ENCODE measurements at places on chromosomes 4 and X.

DNA sequence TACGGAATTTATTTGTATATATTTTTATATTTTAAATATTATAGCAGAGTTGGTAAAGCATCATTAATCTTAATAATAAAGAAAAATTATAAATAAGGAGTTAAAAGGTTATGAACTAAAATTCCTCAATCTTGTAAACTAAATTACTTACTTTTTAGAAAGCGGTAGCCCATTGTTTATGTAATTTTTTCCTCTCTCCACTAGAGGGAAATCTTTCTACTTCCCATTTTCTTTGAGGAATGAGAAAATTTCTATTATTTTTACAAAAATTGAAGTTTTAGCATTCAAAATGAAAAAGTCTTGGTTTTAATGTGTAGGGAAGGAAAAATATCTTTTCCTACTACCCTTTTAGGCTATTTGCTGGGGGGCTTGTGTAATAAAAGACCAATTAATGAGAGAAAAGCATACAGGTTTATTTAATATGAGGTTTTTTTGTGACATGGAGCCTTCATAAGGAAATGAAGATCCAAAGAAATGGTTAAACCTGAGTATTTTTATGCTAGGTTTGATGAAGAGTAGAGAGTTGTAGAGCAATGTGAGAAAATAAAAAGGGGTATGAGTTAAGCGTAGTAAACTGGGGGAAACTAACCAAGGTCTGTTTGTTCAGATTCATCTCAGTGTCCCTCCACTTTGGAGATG is 68.7 kb upstream of the ADAD1 start:
- DNase-seq: no peak

DNA sequence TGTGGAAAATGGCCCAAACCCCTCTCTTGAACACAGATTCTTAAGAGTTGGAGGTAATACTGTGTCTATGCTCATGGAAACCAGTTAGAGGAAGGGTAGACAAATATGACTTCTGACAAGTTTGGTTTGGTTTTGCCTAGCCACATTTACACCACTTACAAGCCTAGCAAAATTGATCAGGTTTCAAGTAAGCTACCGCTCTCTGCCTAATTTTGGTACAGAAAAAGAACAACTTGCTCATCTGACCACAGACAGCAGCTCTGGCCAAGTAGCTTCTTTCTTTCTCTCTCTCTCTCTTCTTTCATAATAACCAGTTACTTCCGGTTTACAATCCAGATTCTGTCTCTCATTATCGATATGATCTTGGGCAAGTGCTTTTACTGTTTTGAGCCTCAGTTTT is 260.0 kb downstream of the GLUD2 start:
- DNase-seq: no peak

GRCh38 chr4:173537613-173538147 is 7.7 kb upstream of the HAND2 start:
- DNase-seq: no peak

DNA sequence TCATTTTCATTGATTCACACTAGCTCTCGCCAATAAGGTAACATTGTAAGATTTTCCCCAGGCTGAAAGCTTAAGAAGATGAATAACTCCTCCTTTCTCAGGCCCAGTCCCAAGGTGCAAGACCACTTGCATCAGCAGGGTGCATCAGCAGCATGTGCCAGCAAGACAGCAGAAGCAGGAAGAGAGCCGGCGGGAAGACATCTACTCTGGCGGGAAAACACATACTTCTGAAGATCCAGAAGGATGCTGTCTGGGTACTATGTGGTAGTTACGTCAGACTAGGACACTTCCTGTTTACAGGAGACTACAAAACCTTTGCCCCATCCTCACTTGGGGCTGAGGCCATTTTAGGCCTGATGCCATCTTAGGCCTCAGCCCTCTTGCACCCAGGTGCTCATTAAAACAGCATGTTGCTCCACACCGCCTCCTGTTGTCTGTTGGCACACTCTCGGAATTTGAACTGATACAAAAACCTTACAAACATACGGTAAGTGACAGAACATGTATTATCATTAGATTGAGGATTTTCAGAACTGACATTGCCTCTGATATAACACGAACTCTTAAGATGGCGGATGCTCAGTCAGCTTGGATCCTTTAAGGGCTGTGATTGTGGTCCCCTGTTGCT is 886.5 kb upstream of the EPHA5 start:
- no peak for DNase-seq

GRCh38 chr4:34281826-34282225 is 1962.5 kb downstream of the ARAP2 start:
- DNase-seq: no peak

GRCh38 chr4:121794505-121795188 is 6.5 kb upstream of the EXOSC9 start:
- DNase-seq: no peak

DNA sequence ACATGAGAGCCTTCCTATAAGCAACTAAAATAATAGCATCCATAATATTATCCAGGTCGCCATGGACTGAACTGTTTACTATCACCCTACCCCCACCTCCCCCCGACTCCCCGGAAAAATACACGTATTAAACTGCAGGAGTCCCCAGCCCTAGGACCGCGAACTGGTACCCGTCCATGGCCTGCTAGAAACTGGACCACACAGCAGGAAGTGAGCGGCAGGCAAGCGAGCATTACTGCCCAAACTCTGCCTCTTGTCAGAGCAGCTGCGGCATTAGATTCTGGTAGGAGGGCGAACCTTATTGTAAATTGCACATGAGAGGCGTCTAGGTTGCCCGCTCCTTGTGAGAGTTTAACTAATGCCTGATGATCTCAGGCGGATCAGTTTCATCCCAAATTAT is 405.8 kb upstream of the ADGRL3 start:
- no peak for DNase-seq

DNA sequence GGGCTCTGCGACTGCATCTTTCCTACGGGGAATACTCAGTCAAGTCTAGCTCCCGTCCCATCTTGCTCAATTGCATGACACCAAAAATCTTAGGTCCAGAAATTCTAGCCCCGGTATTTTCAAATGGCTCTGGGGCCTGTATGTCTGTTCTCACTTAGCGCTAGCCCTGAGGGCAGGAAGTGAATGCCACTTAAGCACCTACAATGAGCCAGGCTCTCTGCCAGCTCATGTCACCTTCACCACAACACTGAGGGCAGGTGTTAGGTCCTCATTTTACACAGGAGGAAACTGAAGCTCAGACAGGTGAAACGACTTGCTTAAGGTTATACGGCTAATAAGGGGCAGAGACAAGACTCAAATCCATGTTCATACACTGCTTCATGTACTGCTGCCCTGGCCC is 282.8 kb downstream of the PPP1R2C start:
- DNase-seq: no peak

DNA sequence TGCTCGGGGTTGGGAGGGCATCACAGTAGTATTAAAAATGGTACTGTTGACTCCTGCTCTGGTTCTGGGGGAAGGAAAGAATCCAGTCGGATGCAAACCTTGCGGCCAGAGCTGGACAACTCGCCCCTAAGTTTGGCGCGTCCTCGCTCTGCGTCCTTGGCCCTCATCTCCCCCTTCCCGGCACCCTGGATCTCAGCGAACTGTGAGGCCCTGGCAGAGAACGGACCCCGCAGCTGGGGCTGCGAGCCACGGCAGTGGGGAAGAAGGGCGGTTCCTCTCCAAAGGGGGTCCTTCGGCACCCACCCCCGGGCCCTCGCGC is 14.0 kb downstream of the ARHGEF6 start:
- DNase-seq: no peak

DNA sequence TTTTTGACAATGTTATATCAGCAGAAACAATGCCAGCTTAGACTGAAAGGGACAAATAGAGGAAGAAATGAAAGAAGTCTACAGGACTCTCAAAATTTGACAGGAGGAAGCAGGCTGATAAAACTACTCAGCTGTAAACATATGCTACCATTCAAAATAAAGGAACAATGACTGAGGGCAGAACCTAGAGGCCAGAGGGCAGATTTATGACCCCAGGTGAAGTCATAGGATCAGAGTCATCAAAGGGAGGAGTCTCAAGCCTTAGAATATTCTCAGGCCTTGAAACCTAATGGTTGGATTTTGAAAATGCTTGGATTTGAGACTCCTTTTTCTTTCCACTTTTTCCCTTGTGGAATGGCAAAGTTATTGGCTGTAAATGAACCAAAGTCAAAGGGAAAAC is 17.0 kb upstream of the SYTL5 start:
- DNase-seq: no peak

DNA sequence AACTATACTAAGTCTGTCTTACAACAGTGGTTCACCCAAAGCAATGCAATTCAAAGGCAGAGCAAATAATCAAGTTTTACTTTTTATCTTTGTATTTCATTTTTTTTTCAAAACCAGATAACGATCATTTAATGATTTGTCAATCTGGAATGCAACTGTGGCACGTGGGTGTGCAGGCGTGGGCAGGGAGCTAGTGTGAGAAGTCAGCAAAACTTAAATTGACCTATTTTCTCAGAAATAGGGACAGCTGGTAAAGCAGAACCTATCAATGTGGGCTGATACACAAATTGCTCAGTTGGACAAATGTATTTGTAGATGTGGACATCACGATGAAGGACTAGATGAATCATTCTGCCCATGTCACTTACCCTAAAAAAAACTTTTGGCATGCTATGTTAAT is 105.6 kb downstream of the CBLL2 start:
- no peak for DNase-seq

DNA sequence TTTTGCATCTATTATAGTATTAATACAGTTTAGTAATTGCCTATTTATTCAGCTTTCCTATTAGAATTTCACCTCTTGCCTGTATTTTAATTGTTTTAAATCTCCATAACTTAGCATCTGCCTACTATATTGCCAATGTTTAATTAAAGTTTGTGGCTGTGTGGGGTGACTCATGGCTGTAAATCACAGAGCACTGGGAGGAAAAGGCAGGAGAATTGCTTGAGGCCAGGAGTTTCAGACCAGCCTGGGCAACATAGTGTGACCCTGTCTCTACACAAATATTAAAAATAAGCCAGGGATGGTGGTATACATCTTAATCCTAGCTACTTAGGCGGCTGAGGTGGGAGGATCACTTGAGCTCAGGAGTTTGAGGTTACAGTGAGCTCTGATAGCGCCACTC is 14.5 kb upstream of the CCSER1 start:
- no peak for DNase-seq

GRCh38 chrX:74536152-74536831 is 78.1 kb downstream of the RLIM start:
- DNase-seq: peak; percentile 44

DNA sequence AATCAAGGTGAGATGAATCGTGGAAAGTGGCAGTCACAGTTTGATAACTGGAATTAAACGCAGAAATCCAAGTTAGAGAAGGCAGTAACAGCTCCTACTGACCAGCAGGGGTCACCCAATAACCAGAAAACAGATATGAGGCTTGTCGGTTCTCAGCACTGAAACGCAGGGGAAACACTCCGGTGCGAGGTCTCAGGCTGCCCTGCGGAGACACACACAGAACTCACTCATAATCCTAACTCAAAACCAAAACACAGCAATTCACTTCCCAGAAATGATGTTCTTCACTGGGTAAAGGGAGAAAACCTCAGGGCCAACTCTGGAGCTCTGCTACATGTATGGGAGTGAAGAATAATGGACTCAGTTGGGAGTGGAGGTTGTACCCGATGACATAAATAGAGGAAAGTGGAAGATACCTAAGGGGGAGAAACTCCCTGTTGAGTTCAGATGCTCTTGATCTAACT is 384.4 kb downstream of the RAPGEF2 start:
- peak; percentile 20 for DNase-seq

- DNase-seq: no peak
Measured at GRCh38 chr4:173543266-173543665, 13.2 kb upstream of the HAND2 start.

DNA sequence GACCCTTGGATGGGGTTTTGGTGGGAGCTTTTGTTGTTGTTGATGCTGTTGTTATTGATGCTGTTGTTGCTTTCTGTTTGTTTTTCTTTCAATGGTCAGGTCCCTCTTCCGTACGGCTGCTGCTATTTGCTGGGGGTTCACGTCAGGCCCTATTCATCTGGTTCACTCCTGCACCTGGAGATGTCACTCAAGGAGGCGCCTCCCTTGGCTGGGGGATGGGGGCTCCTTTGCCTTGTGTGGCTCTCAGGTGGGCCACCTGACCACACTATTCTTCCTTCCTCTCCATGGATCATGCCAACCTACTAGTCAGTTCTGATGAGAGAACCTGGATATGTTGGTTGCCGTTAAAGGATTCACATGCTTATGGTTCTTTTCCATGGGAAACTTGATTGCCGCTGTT is 39.1 kb upstream of the PRPS1 start:
- no peak for DNase-seq

- DNase-seq: no peak
Measured at GRCh38 chrX:119726900-119727555, 31.4 kb upstream of the SOWAHD start.

DNA sequence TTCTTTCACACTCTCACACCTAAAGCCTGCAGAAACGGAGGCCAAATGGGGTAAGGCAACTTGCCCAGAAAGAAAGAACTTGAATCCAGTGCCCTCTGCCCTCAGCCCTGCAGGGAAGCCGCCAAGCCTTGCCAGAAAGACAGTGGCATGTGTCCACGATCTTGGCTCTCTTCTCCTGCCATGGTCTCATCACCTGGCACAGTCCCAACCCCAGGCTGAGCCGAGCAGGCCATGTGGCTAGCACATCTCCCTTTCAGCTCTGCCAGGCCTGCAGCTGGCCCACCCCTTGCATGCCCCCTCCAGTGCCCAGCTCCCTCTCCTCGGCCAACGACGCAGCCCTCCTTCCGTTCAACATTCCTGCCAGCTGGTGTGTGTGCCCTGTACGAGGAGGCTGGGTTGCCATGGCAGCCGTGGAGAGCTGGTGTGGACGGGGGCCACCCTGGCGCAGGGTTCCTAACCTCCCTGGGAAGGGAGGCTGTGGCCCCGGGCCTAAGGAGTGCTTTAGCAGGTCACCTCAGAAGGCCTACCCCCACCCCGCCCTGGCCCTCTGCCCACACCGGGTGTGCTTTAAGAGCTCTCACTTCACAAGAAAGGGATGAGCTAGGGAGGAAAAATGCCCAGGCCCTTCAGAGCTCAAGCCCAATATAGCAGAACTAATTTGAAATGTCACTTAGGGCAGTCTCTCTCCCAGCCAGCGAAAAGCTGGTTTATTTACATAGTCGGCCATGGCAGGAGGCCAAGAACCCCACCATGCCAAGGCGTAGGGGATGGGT is 73.0 kb upstream of the PJA1 start:
- no peak for DNase-seq

DNA sequence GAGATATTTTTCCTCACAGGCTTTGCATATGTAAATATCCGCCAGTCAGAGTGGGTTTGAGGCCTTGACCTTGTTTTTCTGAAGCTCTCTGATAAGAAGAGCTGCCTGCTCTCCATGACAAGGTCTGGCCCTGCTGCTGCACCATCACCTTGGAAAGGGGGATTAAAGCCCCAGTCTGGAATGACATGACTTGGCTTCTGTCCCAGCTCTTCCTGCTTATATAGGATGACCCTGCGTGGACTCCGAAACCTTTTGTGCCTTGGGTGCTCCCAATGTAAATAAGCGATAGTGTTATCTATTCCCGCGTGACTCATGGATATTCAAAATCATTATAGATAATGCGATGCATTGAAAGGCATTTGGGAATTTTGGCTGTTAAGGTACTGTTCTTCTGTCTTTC is 139.3 kb downstream of the BMPR1B start:
- DNase-seq: no peak
